ENCODE measurements at places on chromosomes 4 and X.

DNA sequence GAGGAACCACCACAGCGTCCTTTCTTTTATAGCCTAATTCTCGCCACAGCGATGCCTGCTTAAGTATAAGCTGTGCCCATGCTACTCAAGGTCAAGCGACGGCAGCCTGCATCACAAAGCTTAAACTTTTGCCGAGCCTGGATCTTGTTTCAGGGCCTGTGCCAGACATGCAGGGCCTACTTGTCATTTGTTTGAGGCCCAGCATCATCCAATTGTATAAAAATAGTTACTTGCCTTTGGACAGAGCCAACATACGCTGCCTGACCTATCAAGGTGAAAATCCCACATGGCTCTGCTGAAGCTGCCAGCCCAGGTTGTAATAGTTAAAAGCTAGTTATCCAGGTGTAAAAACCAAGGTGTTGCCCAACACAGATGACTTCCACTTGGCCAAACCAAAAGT, 107.1 kb downstream of the TMEM131L start:
- no peak for DNase-seq

DNA sequence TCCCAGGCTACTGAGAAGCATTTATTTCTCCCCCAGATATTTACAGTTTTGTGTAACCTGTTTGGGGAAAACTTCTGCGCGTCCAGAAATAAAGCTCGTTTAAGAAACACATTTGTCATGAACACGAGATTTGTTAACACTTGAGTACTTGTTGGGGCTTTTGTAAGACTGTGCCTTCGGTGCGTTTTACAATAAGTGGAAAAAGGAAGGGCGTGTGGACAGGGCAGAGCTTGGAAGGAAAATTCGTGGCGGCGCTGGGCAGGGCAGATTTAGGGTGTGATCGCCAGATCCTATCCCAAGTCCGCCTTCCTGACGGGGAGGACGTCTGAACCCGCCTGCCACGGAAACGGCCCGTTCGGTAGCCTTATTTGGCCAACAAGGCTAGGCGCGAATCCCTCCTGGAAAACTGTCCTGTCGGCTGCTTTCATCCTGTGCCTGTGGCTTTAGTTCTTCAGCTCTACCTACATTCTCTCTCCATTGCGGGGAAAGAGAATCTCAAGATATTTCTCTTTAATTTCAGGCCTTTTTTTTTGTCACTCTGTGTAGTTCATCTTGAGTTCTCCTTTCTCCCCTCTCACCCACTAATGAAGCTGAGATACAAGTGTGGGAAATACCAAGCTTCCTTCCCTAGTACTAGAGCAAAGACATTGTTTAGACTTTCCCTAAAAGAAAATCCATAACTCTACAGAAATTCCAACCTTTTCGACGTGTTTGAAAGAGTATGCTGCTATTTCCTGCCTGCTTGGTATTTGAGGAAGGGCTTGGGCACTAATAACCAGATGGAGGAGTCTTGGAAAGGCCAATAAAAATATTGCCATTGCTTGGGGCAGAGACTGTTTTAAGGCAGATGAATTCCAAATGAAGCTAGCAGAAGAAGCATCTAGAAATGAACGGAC, 982 bp downstream of the PDLIM5 start:
- DNase-seq: no peak

DNA sequence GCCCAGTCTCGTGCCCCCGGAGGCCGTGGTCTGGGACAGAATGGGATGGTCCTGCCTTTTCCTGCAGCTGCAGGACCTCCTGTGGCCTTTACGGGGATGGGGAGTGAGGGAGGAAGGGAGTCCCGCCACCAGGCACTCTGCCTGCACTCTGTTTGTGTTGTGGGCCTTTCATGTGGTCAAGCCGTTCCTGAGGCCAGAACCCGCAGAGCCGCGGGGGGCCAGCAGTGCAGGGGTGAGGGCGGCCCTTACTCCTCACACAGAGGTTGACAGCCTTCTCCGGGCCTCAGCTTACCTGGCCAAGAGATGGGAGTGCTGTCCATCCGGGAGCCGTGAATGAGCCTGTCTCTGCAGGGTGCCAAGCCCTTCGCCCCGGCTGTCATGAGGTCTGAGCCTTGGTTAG, 230.7 kb downstream of the AFAP1 start:
- no peak for DNase-seq

GRCh38 chr4:18022572-18023050, 1.1 kb upstream of the LCORL start:
- no peak for DNase-seq

DNA sequence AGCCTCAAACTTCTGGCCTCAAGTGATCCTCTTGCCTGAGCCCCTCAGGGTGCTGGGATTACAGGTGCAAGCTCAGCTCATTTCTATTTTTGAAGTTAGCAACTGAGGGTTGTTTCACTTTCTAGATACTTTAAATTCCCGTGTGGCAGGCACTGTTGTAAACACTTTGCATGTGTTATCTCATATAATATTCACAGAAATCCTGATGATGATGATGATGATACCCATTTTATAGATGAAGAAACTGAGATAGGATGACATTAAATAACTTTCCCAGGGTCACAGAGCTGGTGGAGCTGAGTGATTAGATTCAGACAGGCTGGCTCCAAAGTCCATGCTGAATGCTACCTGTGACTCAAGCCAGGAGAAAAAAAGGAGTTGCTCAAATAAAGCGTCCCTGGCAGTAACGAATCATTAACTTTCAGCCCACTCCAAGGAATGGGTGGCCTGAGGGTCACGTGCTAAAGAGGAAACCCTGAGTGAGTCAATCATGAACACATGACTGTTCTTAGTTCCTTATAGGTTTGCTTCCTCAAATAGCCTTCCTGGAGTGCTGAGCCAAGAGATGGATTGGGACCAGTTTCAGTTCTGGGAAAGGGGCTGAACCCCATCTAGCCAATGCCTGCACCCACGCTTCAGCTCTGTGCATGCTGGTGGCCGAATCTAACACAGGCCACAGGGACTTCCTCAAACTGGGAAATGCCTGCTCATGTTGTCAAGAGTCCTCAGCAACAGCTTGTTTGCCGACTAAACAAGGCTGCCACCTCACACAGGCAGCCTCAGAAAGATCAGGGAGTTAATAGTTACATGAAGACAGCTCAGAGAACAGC, 52.8 kb downstream of the RBM47 start:
- DNase-seq: peak; percentile 31

Data from activated CD4-positive, alpha-beta T cell treated with anti-CD3 and anti-CD28 coated beads, Interleukin-2, Interleukin-4, amounts not matched to agents 100 ng/mL and 50 ng/mL, durations not matched to agents 16 hours and 8 hours (primary cell).